Tibial nerve (tissue), 4 donors: ENCODE measurements at places on chromosomes 7 and 10. TPM values are rescaled to one million over a fixed set of nuclear protein-coding genes. Genes with fewer than 3 reads are reported as not detected.
A peak's percentile ranks its signal among the peaks of the same experiment; 100 is the strongest.

DNA sequence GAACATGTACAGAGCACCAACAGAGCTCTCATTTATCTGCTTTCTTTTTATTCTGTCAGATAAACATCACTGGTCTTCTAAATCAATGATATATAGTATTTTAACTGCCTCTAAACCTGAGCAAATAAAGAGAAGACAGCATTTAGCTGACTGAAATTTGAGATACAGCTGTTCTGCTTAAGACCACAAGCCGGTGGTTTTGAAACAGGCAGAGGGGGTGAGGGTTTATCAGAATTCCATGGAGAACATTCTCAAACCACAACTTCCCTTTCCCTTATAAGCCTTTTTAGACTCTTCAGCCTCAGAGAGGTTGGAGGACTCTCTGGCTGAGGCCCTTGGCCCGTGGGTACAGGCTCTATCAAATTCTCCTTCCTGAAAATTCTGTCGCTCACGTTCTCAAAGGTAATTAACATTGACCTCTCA lies 87.4 kb upstream of the RSU1 start:
- no peaks in the 10 kb centered on the region for H3K36me3 ChIP-seq
- H3K27me3 ChIP-seq, result no peaks in the 10 kb centered on the region
- DNase-seq, result no peak
- H3K27ac ChIP-seq, result peak overlapping the region; percentile 7
- no peak overlapping the region for H3K4me3 ChIP-seq

DNA sequence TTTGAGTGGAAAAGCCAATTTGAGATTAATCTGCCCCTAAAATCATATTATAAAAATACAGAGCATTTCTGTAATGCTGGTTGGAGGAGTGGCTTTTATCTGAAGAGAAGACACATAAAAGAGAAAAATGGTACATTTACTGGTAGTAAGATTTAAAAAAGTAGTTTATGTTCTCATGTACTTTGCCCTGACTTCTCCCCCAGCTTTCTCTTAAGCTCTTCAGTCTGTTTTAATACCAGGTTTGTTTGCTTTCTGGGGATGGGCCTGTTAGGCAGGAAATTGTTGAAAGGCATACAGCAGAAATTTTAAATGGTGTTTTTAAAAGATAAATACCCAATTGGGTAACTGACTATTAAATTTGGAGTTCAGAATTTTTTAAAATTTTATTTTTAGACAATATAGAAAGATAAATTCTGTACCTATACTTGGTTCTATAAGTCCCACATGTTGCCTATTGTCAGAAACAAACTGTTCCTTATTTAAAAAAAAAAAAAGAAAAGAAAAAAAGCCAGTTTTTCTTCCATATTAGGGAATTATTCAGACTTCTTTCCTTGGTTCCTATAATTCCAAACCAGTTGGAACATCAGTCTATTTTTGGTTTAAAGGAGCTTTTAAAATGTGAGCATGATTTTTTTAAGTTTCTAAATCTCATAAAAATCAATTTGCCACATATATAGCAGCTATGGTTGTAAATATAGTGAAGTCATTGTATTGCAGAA lies 136.6 kb downstream of the ARID5B start:
- no peak for DNase-seq
- no peak overlapping the region for H3K27ac ChIP-seq
- H3K36me3 ChIP-seq, result no peaks in the 10 kb centered on the region
- H3K4me1 ChIP-seq, result peaks cover 17% of the 10 kb centered on the region
- no peaks in the 10 kb centered on the region for H3K27me3 ChIP-seq

The LHFPL3 gene
- not detected for total RNA-seq

DNA sequence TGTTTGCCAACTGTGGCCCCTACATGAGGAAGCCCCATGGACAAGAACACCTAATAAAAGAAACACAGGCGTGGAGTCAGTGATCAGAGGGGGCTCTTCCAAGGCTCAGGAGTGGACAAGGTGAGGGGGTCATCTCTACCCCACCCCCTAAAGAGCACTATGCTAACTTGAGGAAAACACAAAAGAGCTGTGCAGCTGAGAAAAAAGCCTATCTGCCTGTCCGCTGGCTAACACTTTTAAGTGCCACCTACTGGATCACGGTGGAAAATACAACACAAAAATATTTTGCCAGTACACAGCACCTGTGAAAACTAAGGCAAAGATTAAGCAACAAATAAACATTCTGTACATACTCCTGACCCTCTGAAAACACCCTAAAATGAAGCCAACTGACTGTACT lies 53.1 kb upstream of the COBL start:
- DNase-seq, result no peak
- no peak overlapping the region for H3K4me3 ChIP-seq
- H3K27ac ChIP-seq, result no peak overlapping the region
- no peaks in the 10 kb centered on the region for H3K4me1 ChIP-seq

GRCh38 chr10:56351909-56352630 lies 9.0 kb downstream of the ZWINT start:
- no peaks in the 10 kb centered on the region for H3K4me1 ChIP-seq
- H3K36me3 ChIP-seq, result no peaks in the 10 kb centered on the region
- H3K27ac ChIP-seq, result no peak overlapping the region

The NOS3 gene
- 38.1 TPM for total RNA-seq

The JAKMIP3 gene
- 0.98 TPM for total RNA-seq

- H3K36me3 ChIP-seq, result no peaks in the 10 kb centered on the region
- H3K4me1 ChIP-seq, result no peaks in the 10 kb centered on the region
- H3K4me3 ChIP-seq, result no peak overlapping the region
Observed at GRCh38 chr7:27928001-27928400, 188.0 kb downstream of the TAX1BP1 start.

DNA sequence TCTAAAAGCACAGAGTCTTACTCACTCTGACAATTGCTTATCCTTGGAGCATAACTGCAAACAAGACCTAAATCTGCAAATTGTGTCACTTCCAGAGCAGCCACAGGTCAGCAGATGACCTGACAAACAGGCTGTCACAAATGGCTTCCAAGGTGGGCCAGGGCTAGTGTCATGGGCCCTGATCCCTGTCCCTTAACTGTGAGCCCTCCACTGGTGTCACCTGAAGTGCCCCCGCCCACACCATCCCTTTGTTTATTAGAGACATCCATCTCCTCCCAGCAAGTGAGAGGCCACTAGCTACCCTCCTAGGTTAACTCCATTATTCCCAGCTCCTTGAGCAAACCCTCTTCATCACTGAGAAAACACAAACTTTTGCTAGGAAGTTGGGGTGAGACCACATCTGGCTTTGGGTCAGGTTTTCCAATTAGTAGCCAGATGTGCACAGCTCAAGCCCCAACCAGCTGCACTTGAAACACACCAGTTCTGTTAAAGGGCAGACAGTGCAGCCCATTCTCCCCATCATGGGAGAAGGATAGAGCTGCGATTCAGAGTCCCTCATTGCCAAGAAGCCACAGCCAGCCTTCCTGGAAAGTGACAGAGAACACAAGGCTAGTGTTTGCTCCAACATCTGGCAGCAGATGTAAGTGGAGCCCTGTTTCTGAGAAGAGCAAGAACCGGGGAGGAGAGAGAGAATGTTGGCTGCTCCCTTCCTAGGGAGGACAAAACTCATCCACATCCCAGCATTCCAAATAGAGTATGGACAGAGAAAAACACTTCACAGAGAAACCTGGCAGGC lies 75.7 kb upstream of the NANOS1 start:
- H3K4me3 ChIP-seq, result no peak overlapping the region
- no peaks in the 10 kb centered on the region for H3K36me3 ChIP-seq
- peaks cover 24% of the 10 kb centered on the region for H3K4me1 ChIP-seq

The ELMO1 gene
- total RNA-seq, result 265 TPM
